Psoas muscle (tissue), 8 donors: ENCODE measurements at places on chromosomes 1 and 21. TPM values are rescaled to one million over a fixed set of nuclear protein-coding genes. Genes with fewer than 3 reads are reported as not detected.

DNA sequence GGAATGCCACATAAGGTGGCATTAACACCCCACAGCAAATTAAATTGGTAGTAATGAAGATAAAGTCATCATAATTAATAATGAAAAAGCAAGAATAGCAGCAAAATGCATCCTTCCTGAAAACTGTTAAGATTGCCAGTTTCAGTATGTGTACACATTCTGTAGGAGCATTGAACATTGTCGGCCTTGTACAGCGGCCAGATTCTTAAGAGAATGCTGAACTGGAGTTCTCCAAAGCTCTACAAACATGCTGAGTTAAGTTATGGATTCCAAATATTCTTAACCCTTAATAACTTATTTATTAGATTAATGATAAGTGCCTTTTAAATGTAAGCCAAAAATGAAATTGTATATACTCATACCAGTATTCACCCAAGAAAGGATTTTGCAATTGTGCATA lies 189.9 kb downstream of the AK5 start:
- no peak overlapping the region for H3K4me3 ChIP-seq
- H3K27me3 ChIP-seq: no peaks in the 10 kb centered on the region
- no peaks in the 10 kb centered on the region for H3K4me1 ChIP-seq
- no peaks in the 10 kb centered on the region for H3K36me3 ChIP-seq
- no peak overlapping the region for H3K27ac ChIP-seq
- no peak for DNase-seq

DNA sequence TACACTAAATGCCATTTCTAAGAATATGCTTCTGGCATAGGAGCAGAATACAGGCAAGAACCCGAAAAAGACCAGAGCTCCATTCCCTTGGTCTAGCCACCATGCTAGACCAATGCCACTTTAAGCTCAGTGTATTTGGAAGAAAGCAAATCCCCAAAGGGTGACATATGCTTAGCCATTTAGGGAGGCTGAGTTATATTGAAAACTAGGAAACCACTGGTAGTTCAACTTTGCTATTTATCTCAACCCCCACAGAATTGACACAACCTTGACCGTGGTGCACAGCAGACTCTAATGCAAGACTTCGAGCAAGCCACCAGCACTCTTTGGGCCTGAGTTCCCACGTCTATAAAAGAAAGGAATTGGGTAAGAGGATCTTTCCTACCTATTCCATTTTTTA lies 167.9 kb downstream of the ADSS2 start:
- no peak for DNase-seq
- no peaks in the 10 kb centered on the region for H3K4me1 ChIP-seq
- H3K4me3 ChIP-seq: no peak overlapping the region
- no peaks in the 10 kb centered on the region for H3K27me3 ChIP-seq
- H3K27ac ChIP-seq: no peak overlapping the region
- no peaks in the 10 kb centered on the region for H3K36me3 ChIP-seq

- no peaks in the 10 kb centered on the region for H3K36me3 ChIP-seq
- no peak overlapping the region for H3K4me3 ChIP-seq
- peaks cover 11% of the 10 kb centered on the region for H3K4me1 ChIP-seq
- peak; percentile 74 for DNase-seq
- H3K27ac ChIP-seq: peak overlapping the region; percentile 63
- H3K27me3 ChIP-seq: no peaks in the 10 kb centered on the region
These were observed 173.2 kb downstream of the ROR1 start for GRCh38 chr1:63946866-63947491.

DNA sequence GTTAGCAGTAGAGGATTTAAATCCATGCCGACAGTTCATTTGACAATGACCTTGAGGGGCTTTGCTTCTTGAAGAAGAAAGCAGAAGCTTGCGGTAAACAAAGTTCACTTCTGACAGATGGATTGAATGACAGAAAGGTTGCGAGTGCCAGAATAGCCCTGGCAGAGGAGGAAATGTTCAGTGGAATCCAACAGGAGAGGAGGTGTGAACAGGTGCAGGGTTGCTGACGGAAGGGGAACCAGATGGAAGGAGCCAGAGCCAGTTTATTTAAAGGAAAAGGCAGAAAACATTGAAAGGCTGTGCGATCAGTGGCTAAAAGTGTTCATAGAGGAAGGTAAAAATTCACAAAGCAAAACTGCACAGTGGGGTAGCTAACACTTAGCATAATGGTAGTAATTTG lies 141.0 kb downstream of the SDCCAG8 start:
- H3K4me3 ChIP-seq: peak overlapping the region; percentile 41
- no peaks in the 10 kb centered on the region for H3K27me3 ChIP-seq
- peaks cover 57% of the 10 kb centered on the region for H3K4me1 ChIP-seq
- no peak for DNase-seq

DNA sequence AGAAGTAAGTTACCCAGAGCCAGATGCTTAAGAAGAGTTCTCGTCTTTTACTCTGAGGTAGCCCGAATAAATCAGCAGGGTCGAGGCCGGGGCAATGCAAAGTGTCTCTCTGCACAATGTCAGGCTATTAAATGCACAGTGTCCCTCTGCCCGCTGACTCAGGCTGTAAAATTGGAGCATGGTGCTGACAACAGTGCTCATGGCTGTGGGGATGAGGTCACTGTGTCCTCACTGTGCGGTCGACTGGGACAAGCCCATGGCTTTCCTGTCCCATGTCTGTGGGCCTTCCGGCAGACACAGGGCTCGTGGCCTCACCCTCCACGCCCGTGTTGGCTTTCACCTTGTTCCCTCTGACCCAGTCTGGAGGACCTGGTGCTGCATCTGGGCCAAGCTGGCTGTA lies 14.6 kb upstream of the SLC2A1 start:
- H3K27me3 ChIP-seq: no peaks in the 10 kb centered on the region
- no peaks in the 10 kb centered on the region for H3K36me3 ChIP-seq
- no peaks in the 10 kb centered on the region for H3K4me1 ChIP-seq
- H3K27ac ChIP-seq: no peak overlapping the region

DNA sequence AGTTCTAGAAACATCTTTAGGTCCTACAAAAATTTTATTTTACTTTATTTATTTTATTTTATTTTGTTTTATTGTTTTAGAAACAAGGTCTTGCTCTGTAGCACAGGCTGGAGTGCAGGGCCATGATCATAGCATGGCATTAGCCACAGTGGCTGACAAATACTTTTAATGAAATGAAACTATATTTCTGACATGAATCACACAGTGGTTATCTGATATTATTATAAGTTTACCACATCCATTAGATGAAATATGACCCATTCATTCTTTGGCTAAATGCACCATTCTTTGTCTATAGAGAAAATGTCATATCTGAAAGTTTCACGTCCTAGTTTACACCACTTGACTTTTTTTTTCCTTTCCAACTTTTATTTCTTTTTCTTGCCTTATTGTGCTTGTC lies 613.4 kb upstream of the ADAMTS5 start:
- H3K27ac ChIP-seq: no peak overlapping the region
- DNase-seq: no peak

GRCh38 chr1:147080006-147080661 lies 92.1 kb downstream of the PRKAB2 start:
- peak overlapping the region; percentile 28 for H3K4me3 ChIP-seq
- H3K27me3 ChIP-seq: peaks cover 40% of the 10 kb centered on the region
- H3K27ac ChIP-seq: no peak overlapping the region
- H3K36me3 ChIP-seq: no peaks in the 10 kb centered on the region

DNA sequence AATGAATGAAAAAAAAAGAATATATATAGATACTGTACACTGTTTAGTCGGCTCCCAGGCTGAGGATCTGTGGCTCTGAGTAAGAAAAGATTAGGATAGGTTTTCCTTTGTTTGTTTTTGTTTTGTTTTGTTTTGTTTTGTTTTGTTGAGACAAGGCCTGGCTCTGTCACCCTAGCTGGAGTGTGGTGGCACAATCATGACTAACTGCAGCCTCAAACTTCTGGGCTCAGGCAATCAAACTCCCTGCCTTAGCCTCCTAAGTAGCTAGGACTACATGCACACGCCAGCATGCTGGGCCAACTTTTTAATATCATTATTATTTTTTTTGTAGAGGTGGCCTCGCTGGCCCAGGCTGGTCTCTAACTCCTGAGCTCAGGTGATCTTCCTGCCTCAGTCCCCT lies 87.9 kb upstream of the PTBP2 start:
- H3K27me3 ChIP-seq: no peaks in the 10 kb centered on the region
- H3K4me3 ChIP-seq: no peak overlapping the region
- DNase-seq: no peak
- H3K36me3 ChIP-seq: no peaks in the 10 kb centered on the region
- H3K27ac ChIP-seq: no peak overlapping the region

- H3K4me3 ChIP-seq: no peak overlapping the region
- no peaks in the 10 kb centered on the region for H3K4me1 ChIP-seq
- no peak overlapping the region for H3K27ac ChIP-seq
- H3K27me3 ChIP-seq: no peaks in the 10 kb centered on the region
These were observed 29.6 kb downstream of the SLC37A1 start for GRCh38 chr21:42543106-42543847.

GRCh38 chr1:150006881-150007421 lies 3.6 kb downstream of the OTUD7B start:
- H3K27me3 ChIP-seq: no peaks in the 10 kb centered on the region
- peaks cover 35% of the 10 kb centered on the region for H3K36me3 ChIP-seq
- H3K4me3 ChIP-seq: peak overlapping the region; percentile 81
- peaks cover 57% of the 10 kb centered on the region for H3K4me1 ChIP-seq
- H3K27ac ChIP-seq: peak overlapping the region; percentile 96

DNA sequence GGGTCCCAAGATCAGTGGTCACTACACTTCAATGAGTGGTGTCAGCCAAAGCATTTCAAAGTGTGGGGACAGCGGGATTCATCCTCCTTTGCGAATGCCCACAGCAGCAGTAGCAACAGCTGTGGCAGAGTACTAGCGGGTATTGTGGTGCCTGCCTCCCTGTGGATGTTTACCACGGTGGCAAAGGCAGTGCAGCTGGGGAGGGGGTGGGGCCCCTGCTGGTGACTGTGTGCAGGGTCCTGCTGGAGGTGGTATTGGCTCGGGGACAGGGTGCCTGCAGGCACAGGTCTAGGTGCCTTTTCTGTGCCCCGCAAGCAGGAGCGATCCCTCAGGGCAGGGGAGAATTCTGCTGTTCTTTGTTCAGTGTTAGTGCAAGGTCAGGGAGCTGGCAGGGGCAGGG lies 415.7 kb downstream of the USP25 start:
- no peaks in the 10 kb centered on the region for H3K27me3 ChIP-seq
- no peak overlapping the region for H3K27ac ChIP-seq
- no peaks in the 10 kb centered on the region for H3K4me1 ChIP-seq
- no peaks in the 10 kb centered on the region for H3K36me3 ChIP-seq
- H3K4me3 ChIP-seq: no peak overlapping the region

- H3K4me1 ChIP-seq: peaks cover 26% of the 10 kb centered on the region
- H3K4me3 ChIP-seq: no peak overlapping the region
- H3K27me3 ChIP-seq: no peaks in the 10 kb centered on the region
- peaks cover 30% of the 10 kb centered on the region for H3K36me3 ChIP-seq
- H3K27ac ChIP-seq: peak overlapping the region; percentile 88
These were observed 21.0 kb downstream of the SLC37A1 start for GRCh38 chr21:42534421-42535378.

DNA sequence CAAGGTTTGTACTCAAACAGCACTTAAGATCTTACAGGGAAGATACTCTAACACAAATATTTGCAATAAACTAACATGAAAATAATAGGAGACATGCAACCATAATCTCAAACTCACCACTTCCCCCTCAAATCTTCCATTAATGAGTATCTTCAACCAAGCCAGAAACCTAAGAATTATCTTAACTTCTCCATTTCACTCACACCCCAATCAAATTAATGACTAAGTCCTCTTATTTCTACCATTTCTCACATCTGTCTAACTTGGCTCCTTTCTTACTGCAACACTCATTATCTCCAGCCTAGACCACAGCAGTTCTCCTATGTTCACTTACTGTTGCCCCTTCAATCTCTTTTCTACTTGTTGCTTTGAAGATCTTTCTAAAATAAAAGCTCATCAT lies 10.4 kb downstream of the RBBP5 start:
- H3K4me3 ChIP-seq: no peak overlapping the region
- no peak for DNase-seq
- no peaks in the 10 kb centered on the region for H3K4me1 ChIP-seq

- H3K27ac ChIP-seq: peak overlapping the region; percentile 99
- H3K36me3 ChIP-seq: no peaks in the 10 kb centered on the region
- H3K4me3 ChIP-seq: peak overlapping the region; percentile 30
- H3K4me1 ChIP-seq: peaks cover 83% of the 10 kb centered on the region
- no peak for DNase-seq
These were observed 6.2 kb downstream of the AHDC1 start for GRCh38 chr1:27597516-27598294.

- no peak overlapping the region for H3K4me3 ChIP-seq
- no peaks in the 10 kb centered on the region for H3K36me3 ChIP-seq
- DNase-seq: no peak
- no peaks in the 10 kb centered on the region for H3K4me1 ChIP-seq
- no peaks in the 10 kb centered on the region for H3K27me3 ChIP-seq
These were observed 188.3 kb upstream of the PALMD start for GRCh38 chr1:99457381-99458165.

- H3K27ac ChIP-seq: no peak overlapping the region
- DNase-seq: no peak
- H3K4me1 ChIP-seq: peaks cover 28% of the 10 kb centered on the region
- H3K4me3 ChIP-seq: no peak overlapping the region
These were observed 52.7 kb downstream of the GLUL start for GRCh38 chr1:182338806-182339370.

DNA sequence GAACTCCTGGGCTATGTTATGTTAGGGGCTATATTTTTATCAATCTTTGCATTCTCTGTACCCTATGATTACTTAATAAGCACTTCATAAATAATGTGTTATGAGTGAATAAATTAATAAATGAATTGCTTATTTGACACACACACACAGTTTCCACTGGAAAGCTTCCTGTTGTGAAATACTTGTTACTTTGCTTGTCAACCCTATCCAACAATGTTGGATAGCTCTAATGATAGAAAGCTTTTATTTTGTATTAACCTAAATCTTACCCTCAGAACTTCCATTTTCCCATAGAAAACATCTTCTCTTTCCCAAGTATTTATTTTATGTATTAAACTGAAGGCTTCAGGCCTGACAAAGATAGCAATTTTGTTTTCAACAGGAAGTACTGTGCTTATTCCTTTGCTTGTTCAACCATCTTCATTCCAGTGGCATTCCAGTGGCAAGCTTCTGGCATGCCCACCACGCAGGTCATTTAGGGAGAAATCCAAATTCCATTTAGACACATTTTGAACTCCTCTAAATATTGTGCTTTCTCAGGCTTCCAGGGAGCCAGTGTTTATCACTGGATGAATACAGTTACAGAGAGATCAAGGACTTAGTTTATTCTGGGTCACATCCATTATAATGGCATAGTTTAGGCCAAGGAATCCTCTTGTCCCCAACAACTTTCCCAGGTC lies 134.4 kb downstream of the TGFB2 start:
- H3K4me1 ChIP-seq: peaks cover 52% of the 10 kb centered on the region
- H3K27ac ChIP-seq: peak overlapping the region; percentile 86
- no peak for DNase-seq
- H3K4me3 ChIP-seq: no peak overlapping the region
- no peaks in the 10 kb centered on the region for H3K27me3 ChIP-seq

- H3K36me3 ChIP-seq: peaks cover 5% of the 10 kb centered on the region
- no peak for DNase-seq
- H3K27me3 ChIP-seq: no peaks in the 10 kb centered on the region
- peaks cover 31% of the 10 kb centered on the region for H3K4me1 ChIP-seq
- peak overlapping the region; percentile 99 for H3K27ac ChIP-seq
- peak overlapping the region; percentile 78 for H3K4me3 ChIP-seq
These were observed 1.1 kb downstream of the WARS2 start for GRCh38 chr1:119139403-119139802.

SLFNL1 gene
- total RNA-seq: 0.23 TPM

XCL2 gene
- not detected for total RNA-seq

ZNF648 gene
- not detected for total RNA-seq

HSF2BP gene
- total RNA-seq: 0.23 TPM

C1QB gene
- 47.6 TPM for total RNA-seq

GRHL3 gene
- total RNA-seq: not detected

ELAVL4 gene
- total RNA-seq: not detected

SUSD4 gene
- total RNA-seq: 0.15 TPM

GUCA2B gene
- not detected for total RNA-seq
